ENCODE measurements at places on chromosomes 7 and 10.

DNA sequence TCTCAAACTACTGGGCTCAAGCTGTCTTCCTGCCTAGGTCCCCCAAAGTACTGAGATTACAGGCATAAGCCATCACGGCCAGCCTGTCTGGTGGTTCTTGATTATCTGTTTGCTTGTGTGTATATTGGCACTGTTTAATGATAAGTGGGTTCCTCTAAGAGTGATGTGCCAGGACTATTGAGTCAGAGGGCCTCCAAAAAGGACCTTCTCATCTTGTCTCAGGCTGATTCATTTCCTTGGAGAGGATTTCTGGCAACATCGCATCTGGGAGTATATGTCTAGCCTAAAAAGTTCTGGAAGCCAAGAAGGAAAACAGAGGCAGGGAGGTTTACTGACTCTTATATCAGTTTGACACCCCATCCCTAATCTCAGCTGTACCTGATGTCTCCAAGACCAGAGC lies 27.1 kb upstream of the AKAP9 start:
- DNase-seq, result no peak

GRCh38 chr7:25646726-25647413 lies 418.6 kb upstream of the NPVF start:
- DNase-seq, result no peak

- no peak for DNase-seq
These were observed 163.5 kb downstream of the PARD3 start for GRCh38 chr10:34651416-34652195.

- DNase-seq, result no peak
These were observed 1.7 kb downstream of the TCAF1 start for GRCh38 chr7:143900230-143900766.

DNA sequence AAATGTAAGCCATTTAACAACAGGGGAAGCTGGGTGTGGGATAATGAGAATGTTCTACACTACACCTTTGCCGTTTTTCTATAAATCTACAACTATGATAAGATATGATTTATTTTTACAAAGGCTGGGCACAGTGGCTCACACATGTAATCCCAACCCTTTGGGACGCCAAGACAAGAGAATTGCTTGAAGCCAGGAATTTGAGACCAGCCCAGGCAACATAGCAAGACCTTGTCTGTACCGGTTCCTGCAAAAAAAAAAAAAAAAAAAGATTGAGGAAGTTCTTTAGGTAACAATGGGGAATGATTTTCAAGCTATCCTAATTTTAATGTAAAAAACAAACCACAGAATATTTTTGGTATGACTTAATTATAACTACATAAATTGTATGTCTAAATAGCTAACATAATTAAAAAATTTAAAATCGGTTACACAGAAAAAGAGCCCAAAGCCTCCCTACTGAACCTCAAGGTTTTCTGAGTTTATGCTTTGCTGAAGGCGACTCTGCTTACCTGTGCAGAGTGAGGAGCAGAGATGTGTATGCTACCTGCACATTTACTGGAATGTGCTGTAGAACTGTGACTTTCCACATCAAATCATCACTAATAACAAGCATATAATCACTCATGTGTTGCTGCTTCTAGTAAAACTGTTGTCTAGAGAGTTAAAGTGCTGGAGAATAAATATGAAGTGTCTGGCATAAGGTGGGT lies 163.4 kb downstream of the ATE1 start:
- no peak for DNase-seq

DNA sequence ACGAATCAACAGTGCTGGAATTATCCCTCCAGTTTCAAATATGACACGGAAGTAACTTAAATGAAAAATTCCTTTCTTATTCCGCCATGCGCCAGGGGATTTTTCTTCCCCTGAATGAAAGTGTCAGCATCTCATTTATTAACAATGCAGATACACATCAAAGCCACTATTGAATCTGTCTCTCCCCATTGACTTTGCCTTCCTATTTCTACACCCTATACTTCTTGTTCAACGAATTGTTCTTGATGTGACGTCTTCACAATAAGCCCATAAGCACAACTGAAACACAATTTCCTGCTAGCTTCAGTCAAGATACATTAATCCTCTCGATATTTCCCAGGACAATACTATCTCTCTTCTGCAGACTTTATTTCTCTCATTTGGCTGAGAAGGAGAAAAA lies 253.5 kb downstream of the ADARB2 start:
- no peak for DNase-seq

- peak; percentile 48 for DNase-seq
These were observed 117.5 kb downstream of the NRF1 start for GRCh38 chr7:129728875-129729467.

- no peak for DNase-seq
These were observed 3.3 kb upstream of the DENND10 start for GRCh38 chr10:119100434-119101238.

DNA sequence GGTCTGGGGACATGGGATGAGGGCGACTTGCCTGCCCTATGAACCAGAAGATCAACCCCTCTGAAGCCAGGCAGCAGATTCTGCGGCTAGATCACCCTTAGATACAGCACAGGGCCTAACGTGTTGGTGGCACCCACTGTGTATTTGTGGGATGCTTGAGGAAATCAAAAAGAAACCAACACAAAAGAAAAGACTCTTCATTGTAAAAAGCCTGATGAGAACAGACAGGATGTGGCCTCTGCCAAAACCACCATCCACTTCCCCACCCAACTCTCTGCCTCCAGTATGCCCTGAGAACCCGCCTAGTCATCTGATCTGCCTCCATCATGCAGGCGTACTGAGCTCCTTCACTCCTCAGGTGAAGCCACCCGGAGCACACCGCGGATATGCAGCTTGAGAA lies 97.2 kb upstream of the INSYN2A start:
- DNase-seq, result no peak

DNA sequence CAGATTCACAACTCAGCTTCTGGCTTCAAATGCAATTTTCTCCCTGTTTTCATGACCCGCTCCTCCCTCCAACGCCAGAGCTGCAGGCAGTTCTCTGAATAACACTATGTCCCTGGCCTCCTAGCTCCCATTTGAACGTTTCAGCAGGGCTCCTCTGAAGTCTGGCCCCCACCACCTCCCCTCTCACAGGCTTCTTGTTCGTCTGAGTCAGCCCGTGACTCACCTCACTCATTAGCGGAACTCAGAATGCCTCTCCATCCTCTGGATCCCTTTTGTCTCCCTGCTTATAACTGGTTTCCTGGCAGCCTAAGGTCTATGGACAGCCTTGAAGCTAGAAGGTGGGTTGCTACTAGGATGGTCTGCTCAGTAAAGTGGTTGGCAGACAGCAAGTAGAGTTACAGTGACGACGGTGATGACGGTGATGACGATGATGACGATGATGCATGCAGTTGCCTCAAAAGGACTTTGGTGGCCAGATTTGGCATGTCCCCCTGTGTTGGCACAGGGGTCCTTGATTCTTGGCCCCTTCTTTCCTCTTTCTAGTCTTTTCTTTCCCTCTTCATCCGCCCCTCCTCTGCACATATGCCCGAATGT lies 83.3 kb upstream of the MKLN1 start:
- DNase-seq, result no peak

GRCh38 chr7:28688651-28689050 lies 269.5 kb downstream of the TRIL start:
- no peak for DNase-seq

GRCh38 chr10:12077580-12078180 lies 8.9 kb downstream of the DHTKD1 start:
- no peak for DNase-seq

GRCh38 chr10:70328967-70329366 lies 45.2 kb upstream of the NPFFR1 start:
- no peak for DNase-seq

- DNase-seq, result no peak
These were observed 102.8 kb downstream of the ARHGAP22 start for GRCh38 chr10:48501787-48502771.

DNA sequence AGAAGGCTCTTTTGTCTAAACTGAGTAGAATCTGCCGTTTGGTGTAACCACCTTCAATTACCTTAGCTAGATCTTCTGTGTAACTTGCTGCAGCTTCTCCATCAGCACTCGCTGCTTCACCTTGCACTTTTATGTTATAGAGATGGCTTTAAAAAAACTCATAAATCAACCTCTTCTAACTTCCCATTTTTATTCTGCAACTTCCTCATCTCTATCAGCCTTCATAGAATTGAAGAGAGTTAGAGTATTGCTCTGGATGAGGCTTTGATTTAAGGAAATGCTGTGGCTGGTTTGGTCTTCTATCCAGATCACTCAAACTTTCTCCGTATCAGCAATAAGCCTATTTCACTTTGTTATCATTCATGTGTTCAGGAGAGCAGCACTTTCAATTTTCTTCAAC lies 1131.9 kb upstream of the CELF2 start:
- DNase-seq, result no peak

DNA sequence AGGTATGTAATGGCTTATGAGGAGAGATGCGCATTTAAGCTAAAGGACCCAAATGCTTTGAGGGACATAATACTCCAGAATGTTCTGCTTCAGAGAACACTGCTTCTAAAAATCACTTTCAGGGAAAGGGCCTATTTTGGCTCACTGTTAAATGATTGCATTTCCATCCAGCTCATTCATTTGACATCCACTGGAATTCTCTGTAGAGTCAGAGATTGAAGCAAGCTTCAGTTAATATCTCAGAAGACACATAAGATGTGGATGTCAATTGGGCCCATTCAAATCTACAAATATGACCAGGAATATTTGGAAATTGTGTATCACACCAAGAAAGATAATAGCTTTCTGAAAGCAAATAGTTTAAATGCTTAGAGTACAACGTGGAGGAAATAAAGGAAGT lies 209.9 kb upstream of the VSTM2A start:
- DNase-seq, result no peak

DNA sequence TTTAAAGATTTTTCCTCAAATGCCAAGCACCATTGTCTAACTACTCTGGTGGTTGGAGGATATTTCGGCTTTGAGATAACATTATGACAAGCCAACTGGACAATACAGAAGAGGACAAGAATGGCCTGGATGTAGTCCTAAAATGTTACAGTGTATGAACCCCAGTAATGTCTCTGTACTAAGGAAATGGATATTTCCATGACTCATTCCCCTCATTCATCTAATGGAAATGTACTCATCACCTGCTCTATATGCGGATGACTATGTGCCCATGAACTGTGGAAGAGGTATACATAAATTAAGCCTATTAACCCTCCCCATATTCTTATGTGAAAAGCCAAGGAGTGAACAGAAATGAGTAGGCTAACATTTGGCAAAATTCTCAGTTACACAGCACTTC lies 207.9 kb downstream of the CACNA2D1 start:
- no peak for DNase-seq

DNA sequence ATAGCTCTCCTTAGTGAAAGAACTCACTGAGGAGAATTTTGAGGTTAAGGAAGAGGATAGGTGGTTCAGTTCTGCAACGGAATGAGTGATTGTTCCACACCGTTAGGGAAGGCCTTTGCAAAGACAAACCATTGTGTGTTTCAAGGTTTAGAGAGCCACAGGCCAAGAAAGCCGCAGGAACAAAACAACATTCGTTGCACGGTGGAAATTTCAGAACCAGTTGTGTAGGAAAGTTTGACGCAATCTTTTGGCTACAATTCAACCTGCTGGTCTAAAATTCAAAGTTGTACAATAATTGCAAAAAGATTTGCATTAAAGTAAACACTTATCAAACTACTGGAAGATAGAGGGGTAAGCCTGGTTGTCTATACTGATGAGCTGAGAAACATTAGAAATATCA lies 91.4 kb downstream of the FAM107B start:
- DNase-seq, result no peak

DNA sequence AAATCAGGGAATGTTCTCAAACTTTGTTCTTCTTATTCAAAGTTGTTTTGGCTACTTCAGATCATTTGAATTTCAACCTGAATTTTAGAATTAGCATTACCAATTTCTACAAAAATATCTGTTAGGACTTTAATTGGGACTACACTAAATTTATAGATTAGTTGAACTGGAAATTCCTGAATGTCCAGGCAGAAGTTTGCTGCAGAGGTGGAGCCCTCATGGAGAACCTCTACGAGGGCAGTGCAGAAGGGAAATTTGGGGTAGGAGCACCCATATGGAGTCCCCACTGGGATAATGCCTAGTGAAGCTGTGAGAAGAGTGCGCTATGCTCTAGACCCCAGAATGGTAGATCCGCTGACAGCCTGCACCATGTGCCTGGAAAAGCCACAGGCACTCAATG lies 22.8 kb upstream of the AGMO start:
- DNase-seq, result peak; percentile 1

- no peak for DNase-seq
These were observed 26.2 kb upstream of the HDAC9 start for GRCh38 chr7:18469316-18469715.

DNA sequence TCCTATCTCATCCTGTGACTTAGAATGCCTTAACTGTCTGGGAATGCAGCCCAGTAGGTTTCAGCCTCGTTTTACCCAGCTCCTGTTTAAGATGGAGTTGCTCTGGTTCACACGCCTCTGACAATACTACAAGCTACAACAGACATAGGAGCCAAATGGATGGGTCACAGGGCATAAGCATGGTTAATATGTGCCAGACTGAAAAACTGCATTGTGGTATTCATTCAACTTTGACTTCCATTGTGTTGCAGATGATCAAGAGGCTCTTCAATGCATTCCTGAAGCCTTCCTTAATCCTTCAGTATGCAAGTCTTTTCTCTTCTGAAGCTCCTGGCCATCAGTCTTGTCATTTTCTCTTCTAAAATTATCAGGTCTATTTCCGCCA lies 20.3 kb upstream of the RNF32 start:
- no peak for DNase-seq
